HS-5 (cell line): ENCODE measurements at places on chromosomes 13 and 19.

DNA sequence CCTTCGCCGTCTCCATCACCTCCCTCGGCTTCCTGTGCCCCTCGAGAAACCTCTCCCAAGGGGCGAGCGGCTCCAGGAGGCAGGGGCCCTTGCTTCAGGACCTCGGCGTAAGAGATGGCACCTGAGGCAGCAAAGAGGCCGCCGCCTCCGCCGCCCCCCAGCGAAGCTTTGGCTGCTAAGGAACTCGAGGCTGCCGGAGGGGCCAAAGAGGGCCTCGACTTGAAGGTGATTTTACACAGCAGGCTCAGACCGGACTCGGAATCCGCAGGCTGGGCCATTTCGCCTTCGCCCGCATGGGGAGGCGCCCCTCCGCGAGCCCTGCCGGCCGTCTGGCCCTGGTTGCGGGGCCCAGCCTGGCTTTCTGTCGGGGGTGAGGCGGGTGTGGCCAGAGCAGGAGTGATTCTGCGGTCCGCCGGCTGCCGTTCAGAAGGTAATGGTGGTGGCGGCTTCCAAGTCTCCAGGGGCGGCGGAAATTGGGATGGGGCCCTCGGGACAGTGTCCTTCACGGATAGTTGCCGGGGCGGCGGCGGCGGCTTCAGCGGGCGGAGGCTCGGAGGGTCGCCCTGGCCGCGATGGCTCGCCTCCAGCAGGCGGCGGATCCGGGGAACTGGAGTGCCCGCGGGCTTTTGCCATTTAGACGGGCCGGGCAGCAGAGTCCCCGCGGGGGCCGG lies 1.4 kb downstream of the GGN start:
- DNase-seq = no peak

DNA sequence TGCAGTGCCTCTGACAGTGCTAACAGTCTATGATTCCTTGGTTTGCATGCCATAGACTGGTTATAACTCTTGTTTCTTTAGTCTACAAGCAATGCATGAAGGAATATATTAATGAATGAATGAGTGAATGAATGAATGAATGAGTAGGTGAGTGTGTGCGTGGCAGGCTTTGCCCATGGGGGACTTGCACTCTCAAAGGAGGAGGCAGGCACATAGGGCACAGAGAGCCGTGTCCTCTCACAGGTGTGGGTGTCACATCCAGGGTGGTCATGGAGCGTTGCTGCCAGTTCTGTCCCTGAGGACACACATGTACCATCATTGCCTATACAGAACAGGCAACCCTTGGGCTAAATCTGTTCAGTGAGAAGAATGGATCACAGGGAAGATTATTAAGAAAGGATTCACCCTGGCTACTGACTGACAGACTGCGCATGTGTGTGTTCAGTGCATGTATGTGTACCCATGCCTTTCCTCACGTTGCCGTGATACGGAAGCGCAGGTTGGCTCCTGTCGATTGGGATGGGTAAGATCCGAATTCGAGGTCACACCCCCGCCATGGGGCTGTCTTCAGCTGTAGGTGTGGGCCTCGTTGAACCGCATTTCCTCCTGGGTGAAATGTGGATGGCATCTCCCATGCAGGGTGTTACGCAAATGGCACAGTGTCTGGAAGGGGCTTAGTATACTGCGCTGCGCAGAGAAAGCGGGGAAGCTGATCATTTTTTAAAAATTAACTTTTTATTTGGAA lies 161.4 kb downstream of the STK24 start:
- DNase-seq = no peak

- no peak for DNase-seq
These were observed 3.3 kb upstream of the MYADM start for GRCh38 chr19:53864308-53864836.

- DNase-seq = no peak
These were observed 2.8 kb downstream of the DMPK start for GRCh38 chr19:45779231-45780145.

GRCh38 chr19:38401148-38401547 lies 1.7 kb upstream of the FAM98C start:
- DNase-seq = no peak

GRCh38 chr19:1274081-1274851 lies 1.1 kb upstream of the FAM174C start:
- DNase-seq = no peak

GRCh38 chr13:76853481-76853880 lies 32.7 kb downstream of the KCTD12 start:
- no peak for DNase-seq

DNA sequence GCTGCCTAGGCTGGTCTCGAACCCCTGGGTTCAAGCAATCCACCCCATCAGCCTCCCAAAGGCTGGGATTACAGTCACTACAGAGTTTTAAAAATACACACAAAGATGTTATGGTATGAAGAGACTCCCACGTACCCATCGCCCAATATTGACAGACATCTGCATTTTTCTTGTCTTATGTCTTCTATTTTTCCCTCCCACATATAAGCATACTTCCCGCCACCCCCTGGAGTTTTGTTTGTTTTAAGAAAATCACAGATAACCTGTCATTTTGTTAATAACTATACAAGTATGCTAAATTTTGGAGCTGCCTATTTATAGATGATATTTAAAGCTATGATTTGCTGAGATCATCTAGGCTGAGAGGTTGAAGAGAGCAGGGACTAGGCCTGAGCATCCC lies 6.2 kb upstream of the SMG9 start:
- DNase-seq = no peak

DNA sequence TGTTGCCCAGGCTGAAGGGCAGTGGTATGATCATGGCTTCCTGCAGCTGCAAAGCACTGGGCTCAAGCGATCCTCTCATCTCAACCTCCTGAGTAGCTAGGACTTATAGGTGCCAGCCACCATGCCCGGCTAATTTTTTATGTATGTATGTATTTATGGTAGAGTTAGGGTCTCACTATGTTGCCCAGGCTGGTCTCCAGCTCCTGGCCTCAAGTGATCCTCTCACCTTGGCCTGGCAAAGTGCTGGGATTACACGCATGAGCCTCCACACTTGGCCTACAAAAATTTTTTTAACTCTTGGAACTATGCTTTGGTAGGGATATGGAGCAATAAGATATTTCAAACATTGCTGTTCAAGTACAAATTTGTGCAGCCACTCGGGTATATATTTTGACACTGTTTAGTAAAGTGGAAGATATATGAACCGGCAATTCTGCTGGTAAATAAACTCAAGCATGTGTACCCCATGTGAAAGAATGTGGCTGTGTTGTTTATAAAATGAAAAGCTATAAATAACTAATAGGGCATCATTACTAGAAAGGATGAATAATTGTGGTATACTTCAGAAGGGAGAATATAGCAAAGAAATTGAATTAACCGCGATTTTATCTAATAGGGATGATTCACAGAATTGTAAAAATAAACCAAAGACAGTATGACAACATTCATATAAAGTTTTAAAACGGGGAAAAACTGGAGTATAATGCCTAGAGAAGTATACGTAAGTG lies 1.1 kb downstream of the ZNF566 start:
- no peak for DNase-seq

GRCh38 chr19:33303791-33304345 lies 1.5 kb upstream of the CEBPA start:
- DNase-seq = no peak

GRCh38 chr19:43806848-43807247 lies 4.6 kb upstream of the LYPD5 start:
- DNase-seq = no peak

GRCh38 chr13:45341799-45342500 lies 967 bp upstream of the TPT1 start:
- DNase-seq = no peak

DNA sequence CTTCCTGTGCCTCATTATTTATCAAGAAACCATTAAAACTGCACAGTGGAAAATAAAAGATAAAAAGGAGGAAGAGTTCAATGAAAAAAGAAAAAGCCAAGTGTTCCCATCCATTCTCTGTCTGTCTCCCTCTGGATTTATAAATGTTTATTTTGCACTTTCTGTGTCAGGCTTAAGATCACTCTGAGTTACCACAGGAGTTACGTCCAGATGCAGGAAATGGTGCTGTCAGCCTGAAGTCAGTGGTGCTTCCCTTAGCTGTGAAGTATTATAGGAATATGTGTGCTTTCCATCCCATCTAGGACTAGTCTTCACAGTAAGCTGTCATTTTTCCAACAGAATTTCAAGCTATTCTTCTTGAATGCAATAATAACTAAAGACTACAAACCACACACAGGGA lies 420.2 kb downstream of the KCTD12 start:
- no peak for DNase-seq

DNA sequence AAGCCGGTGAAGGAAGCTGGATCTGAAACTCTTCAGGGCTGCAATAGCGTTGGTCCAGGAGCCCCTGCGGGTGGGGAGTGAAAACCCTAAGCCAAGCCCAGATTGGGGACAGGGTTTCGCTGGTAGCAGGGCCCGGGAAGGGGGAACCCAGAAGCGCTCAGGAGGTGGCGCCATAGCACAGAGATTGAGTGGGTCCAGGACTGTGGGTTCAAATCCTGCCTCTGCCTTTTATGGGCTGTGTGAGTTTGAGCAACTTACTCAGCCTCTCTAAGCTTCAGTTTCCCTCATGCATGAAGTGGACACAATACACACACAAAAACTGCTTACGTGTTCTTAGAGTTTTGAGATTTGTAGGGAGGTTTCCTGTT lies 8.3 kb upstream of the SYCN start:
- DNase-seq = no peak

- no peak for DNase-seq
These were observed 489.2 kb upstream of the ARGLU1 start for GRCh38 chr13:107057028-107057631.

DNA sequence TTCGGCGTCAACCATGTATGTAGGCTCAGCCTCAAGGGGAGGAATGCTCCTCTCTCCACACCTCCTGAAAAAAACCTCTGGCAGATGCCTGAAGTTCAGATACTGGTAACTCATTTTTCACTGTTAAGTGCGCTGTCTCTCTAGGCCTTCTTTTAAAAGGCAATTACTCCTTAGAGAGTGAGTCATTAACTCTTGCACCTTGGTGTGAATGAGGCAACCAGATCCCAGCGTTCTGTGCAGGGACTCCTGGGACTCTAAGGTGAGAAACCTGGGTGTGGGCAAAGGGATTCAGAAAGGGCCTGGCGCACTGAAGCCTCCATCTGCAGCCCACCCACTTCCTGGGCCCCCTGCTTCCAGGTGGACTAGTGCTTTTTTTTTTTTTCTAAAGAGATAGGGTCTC lies 71.7 kb downstream of the SIAH3 start:
- DNase-seq = no peak

GRCh38 chr19:53432088-53432661 lies 391 bp downstream of the ZNF761 start:
- DNase-seq = no peak

DNA sequence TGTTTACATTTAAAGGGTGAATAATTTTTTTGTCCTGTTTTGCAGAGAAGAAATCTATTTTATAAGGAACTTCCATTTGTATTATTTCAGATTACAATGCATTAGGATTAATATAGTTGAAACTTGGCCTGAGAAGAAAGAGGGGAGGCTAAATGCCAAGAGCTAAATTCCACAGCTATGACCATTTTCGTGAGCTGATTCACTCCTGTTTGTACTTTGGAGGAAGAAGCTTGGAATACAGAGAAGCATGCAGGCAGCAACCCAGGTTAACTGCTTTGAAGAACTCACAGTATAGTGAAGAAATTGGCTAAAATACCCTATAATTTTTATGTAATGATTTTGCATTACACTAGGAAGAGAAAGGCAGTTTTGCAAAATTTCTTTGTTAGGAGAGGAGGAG lies 309.4 kb upstream of the KLF12 start:
- DNase-seq = peak; percentile 31

GRCh38 chr13:20431080-20431479 lies 94.6 kb downstream of the CRYL1 start:
- no peak for DNase-seq

DNA sequence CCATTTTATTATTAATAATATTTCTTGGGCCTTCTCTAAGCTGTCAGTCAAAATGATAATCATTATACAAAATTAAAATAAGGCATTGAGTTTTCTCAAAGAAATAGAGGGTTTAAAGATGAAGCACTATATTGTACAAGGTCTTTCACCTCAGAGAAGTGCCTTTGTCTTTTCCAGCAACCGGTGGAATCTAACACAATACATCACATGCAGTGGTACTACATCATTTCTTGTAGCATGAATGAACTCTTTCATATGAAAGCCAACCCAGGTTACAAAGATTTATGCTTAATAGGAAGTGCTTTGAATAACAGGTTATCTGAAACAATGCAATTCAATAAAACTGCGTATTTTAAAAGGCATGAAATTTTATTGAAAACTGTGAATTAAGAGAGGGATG lies 1620.8 kb downstream of the PCDH9 start:
- DNase-seq = no peak

DNA sequence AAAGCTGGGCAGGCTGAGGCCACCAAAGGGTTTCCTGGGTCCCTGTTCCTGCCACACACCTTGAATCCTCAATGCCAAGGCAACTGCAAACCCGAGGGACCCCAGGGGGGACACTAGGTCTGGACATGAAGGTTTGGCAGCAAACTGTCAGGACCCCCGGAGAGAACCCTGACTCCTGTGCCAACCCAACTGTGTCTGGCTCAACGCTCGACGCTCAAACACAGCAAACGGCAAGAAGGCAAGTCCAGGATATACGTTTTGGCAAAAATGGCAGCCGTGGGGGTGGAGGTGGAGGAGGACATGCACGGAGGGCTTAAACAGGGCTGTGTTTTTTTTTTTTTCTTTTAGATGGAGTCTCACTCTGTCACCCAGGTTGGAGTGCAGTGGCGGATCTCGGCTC lies 73.0 kb downstream of the GADD45B start:
- DNase-seq = no peak

DNA sequence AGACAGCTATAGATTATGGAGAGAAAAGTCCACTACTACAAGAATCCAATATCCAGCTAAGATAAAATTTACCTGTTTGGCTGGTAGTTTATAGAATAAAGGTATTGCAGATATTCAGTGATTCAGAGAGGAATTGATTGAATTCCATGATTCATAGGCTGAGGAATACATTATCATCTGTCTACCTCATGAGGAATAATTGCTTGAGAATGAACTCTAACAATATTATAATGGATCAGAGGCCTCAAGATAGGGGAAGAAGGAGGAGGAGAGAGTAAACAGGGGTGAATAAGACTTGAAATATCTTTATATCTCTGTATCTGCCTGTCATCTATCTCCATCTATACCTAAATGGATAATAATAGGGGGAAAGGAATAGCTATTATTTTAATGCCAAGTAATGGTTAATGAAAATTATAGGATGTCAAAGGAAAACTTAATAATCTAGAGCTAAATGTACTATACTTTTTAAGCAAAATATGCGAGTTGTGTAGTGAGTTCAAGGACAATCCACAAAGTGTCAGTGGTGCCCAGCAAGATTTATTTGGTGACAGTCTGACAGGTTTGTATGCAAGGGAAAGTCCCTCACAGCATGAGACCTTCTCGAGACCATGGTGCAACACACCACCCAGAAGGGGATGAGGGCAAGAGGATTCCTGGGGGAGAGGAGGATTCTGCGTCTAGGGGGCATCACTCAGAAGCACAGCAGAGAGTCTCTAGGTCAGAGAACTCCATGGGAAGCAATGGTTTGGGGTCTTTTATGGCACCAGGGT lies 224.5 kb downstream of the GPC5 start:
- DNase-seq = no peak

DNA sequence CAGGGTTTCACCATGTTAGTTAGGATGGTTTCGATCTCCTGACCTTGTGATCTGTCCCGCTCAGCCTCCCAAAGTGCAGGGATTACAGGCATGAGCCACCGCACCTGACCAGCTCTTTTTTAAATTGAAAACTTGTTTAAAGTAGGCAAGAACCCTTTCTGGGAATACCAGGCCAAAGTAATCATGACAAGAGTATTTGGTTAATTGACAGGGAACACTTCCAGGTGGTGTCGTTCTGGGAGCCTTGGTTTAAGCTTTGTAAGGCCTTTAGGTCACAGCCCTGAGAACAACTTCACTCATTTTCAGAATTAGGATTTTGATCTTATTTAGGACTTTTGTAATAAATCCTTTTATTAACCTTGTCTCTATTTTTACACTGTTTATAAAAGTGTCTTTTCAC lies 115.2 kb downstream of the LMO7 start:
- no peak for DNase-seq
